ENCODE measurements at places on chromosomes 6 and 20.

DNA sequence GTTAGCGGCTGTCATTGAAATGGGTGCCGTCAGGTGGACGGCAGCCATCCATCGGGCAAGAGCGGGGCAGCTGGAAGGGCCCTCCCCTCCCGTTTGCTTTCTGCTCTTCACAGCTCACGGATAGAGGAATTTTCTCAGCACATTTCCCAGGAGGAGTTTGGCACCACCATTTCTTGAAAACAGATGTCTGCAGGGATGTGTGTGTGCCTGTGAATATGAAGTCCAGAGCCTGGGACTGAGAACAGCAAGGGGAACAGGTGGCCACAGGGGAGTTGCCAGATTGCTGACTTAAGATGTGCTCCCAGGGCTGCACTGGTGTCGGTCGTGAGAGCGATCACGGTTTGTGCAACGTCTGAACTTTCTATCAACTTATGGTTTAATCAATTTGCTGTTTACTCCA, 22.1 kb upstream of the ECI2 start:
- DNase-seq = no peak

DNA sequence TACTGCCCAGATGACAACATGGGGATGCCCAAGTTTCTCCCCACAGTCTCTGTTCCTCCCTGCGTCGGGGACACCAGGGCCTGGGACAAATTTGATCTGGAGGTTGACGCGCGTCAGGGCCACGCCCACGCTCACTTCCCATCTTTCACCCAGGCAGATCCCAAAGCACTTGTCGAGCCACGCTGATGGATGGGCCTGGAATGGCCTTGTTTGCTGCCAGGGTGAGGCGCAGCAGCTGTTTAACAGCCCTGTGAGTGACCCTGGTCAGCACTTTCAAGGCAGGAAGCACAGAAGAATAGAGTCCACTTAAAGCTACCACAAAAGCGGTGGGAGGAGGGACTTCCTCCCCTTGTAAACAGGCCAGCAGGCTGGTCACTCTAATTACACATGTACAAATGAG, 324.7 kb upstream of the JARID2 start:
- peak; percentile 15 for DNase-seq

DNA sequence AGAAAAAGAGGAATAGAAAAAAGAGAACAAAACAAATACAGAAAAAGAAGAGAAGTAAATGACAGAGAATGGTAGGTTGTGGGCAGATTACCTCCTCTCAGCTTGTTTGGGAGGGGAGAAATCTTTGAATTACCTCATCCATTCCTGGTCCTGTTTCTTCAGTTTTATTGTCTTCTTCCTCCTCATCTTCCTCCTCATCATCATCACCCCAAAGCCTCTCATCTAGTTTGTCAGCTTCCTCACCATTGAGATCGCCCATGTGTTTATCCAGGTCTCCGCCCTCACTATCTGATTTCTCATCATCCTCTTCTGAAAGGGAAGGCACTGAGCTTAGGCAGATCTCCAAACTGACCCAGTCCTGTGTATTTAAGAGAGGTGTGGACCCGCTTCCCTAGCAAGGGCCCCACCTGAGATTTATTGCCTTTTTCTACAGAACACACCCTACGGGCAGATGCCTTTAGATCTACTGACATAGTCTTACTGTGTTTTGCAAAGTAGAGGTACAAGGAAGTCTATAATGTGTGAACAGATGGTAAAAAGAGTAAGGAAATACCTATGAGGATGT, 24.2 kb upstream of the LYRM2 start:
- DNase-seq = no peak

GRCh38 chr6:56708810-56709597, 66.3 kb upstream of the DST start:
- DNase-seq = peak; percentile 63

- DNase-seq = no peak
Measured at GRCh38 chr6:27834384-27834783, 77.8 kb downstream of the OR2B2 start.

- DNase-seq = no peak
Measured at GRCh38 chr6:16979677-16980370, 122.0 kb upstream of the STMND1 start.

DNA sequence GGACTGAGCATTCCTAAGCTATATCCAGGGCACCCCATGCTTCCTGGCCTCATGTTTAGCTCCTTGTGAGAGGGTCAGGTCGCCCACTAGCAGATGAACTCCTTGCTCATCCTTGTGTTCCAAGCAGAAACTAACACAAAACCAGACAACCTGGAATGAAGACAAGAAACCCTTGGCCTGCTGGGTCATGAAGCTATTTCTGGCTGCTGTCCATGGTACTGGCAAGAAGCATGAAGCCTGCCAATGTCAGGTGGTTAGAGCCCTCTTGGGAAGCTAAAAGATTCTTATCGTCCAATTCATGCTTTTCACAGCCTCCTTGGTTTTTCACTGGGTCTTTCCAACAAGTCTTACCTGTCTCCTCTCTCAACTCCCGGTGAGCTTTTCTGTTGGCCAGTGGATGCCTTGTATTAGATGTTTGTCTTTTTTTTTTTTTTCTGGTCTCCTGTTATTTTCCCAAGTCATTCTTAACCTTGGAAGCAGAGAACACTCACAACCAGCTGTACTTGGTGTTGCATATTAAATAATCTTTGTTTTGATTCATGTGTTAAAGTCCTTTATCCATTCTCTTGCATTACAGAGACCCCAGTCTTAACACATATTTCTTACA, 180.3 kb downstream of the ANKRD60 start:
- DNase-seq = peak; percentile 43

DNA sequence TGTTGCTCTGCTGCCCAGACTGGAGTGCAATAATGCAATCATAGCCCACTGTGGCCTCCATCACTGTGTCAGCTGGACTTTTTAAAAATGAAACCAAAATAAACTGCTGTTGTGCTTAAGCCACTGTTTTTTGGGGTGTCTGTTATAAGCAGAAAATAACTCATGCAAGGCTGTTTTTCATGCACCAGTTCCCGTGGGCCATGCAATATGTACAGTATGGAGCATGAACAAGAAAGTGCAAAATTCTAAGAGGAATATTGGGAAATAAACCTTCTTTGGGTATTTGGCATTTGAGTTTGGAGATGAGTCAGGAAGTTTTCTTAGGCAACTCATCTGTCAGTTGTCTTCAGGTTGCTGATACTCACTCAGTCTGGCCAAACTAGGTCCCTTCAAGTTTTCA, 14.9 kb upstream of the ZFAND3 start:
- no peak for DNase-seq

- peak; percentile 83 for DNase-seq
Measured at GRCh38 chr6:36248980-36249379, 20.9 kb upstream of the PNPLA1 start.

DNA sequence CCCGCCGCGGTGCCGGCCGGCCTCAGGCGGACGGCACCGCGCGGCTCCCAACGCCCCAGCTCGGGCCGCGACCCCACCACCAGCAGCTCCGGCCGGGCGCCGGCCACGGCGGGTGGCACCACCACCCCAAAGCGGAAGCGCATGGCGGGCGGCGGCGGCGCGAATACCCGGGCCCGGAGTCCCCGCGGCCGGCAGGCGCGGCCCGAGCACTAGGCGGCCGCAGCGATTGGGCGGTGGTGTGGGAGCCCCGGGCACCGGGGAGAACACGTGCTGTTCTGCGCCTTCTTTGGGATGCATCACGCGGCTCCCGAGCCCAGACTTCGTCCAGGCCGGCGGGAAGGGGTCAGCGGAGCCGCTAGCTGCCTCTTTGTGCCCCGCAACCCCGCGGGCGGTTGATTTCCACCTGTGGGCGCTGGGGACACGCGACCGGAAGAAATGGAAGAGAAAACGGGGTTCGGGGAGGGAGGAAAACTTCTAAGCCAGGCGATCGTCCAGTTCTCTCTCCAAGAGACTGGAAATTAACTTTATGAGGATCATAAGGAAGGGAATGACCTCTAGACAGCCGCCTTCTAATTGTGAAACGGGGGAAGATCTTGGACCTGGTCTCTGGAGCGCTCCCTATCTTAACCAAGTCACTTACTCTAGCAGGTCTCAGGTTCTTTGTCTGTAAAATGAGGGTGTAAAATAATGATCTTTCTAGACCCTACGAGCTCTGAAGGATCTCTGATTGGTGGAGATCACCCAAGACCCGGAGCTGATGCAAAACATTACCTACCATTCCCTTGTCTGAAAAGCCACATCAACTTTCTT, at the start of gene EPM2A:
TSS of gene EPM2A (minus strand) at position 165 of the 810 bp plus-strand sequence. CDS start at position 143, 22 bp downstream.
- DNase-seq = peak; percentile 59

DNA sequence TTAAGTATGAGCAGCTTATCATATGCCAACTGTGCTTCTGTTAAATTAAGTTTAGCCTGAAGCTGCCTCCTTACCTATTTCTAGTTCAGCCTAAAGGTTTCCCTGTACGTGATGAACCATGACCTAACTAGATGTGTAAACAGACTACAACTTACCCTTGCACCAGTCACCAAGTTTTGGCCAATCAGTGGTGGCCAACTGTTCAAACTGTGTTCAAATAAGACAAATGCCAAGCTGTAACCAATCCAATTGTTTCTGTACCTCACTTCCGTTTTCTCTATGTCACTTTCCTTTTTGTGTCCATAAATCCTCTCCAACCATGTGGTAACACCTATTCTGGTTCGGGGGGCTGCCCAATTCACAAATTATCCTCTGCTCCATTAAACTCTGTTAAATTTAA, 6.0 kb upstream of the SLC2A10 start:
- DNase-seq = no peak

Measured in renal cortical epithelial cell (primary cell).